ENCODE measurements at places on chromosomes 11 and 22.

DNA sequence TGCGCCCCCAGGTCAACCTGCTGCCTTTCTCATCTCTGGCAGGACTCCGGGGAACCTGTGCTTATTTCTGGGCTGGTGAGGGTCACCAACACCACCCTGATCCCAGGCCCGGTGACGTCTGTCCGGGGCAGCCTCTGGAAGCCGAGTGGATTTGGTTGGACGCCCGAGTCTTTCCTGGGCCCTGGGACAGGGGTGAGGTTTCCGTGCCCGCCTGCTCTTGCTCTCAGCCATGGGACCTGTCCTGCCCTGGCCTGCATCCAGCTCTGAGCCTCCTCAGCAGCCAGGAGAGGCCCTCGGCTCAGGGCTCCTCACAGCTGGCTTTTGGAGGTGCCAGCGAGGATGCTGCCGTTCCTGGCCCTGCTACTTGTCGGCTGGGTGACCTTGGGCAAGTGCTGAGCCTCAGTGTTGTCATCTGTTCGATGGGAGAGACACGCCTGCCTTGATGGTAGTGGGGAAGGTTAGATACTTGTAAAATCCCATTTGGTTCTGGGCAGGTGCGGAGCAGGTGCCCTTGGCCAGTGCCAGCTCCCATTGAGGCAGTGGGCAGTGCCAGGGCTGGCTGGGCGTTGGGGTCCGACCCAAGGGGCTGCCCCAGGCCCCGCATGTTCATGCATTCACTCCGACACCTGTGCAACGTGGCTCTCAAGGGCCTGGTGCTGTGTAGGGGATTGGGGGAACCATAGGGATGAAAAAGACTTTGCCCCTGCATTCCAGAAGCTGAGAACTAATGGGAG lies 58.9 kb upstream of the THY1 start:
- no peak for DNase-seq

GRCh38 chr11:78595436-78596130 lies 20.9 kb upstream of the NARS2 start:
- no peak for DNase-seq

DNA sequence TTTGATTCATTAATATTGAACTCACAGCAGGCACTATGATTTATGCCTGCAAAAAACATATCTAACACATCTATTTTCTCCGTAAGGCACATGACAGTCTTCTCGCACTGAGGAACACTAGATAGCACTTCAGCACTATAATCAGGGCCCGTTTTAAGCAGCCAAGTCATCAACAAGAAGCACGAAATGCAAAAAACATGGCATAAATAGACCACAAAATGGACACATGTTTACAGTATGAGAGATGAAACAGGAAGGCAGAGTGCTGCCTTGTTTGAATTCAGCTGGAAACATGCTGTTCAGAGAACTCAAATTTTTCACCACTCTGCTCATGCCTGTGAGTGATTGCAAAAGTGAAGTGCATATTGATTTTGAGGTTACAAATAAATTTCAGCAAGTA lies 205.8 kb upstream of the PDGFD start:
- no peak for DNase-seq

DNA sequence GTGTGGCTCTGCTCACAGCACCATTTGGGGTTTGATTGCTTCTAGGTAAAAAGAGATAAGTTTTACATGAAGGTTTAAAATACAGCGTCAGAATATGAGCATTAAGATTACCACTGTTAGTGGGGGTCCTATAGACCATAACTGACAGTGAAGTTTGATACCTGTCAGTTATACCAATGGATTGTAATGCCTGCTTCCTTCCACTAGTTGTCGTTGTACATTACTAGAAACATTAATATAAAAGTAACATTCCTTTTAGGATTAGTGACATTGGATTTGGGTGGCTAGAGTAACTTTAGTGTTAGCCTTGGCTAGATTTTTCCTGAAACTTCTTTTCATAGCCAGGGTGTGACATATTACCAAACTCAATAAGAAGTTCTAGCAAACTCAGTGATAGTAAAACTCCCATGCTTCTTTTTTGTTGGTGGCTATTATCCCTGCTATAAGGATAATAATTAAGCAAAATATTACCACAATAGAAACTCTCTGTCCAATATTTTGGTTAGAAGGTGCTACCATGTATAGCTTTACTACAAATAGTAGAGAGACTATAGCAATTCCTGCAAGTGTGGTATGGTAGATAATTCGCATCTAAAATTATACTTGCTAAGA lies 57.1 kb downstream of the FAM181B start:
- DNase-seq, result no peak

DNA sequence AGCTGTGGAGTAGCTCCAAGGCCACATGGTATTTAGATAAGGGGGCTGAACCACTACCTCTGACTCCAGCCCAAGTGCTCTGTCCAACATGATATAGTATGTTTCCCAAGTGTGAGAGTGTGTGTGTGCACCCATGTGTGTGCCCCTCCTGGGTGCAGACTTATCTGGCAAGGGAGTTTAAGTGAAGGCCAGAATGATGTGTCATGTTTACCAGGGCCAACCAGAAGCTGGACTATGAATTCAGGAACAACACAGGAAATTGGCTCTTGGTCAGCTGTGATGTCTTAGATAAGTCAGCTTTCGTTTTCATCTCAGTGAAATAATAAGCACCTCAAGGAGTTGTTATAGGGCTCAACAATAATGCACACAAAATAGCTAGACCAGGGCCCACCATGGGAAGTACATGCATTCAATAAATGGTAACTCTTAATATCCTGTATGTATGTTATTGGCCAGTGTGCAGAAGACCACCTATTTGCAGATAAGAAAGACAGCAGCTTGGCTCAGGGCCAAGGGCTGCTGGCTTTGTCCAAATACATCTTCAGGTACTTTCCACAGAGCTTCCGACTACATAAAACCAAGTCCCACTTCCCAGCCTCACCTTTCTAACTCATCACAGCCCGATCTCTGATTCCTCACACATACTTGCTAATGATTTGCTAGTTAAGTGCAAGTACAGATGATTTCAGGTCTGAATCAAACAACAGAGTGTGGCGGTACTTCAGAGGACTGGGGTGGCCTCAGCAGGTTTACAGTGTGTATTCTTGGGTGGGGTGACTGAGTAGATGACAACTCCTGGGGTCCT lies 120.9 kb downstream of the ME3 start:
- no peak for DNase-seq

- no peak for DNase-seq
Measured at GRCh38 chr11:113613619-113614018, 92.5 kb downstream of the TMPRSS5 start.

GRCh38 chr11:13114566-13115379 lies 105.7 kb downstream of the RASSF10 start:
- peak; percentile 57 for DNase-seq

DNA sequence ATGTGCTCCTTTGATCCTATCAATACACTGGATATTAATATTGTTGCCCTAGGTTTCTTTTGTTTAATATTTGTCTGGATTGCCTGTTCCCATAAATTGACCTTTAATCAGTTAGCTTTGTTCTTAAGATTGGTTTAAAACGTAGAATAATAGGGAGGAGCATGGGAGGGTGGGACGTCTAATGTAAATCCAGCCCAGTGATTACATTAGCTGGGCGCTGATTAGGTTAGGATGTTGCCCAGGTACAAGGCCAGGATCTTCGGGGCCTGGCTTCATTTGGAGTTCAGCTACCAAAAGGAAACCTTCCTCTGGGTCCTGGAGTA lies at the start of gene SRSF8:
Gene SRSF8 (plus strand): TSS at position 204 of the 323 bp plus-strand sequence. CDS start 308 bp downstream, outside the sequence.
- DNase-seq, result no peak

GRCh38 chr11:6251990-6252473 lies 7.6 kb upstream of the CCKBR start:
- no peak for DNase-seq

DNA sequence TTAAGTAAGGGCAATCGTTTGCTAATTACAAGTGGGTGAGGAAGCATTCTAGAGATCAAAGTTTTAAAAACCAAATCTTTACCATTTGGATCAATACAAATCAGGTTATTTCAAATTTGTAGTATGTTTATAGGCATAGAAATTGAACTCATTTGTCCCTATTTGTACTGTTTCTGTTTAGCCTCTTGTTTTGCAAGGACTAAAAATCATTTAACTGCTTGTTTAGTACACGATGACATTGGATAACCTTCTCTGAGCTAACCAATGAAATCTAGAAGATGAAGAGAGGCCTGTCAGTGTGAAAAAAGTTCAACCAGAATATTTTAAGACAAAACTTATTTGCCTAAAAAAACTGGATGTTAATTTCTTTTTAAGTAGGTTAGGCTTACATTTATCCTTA lies 40.0 kb downstream of the ZC3H12C start:
- no peak for DNase-seq

- DNase-seq, result peak; percentile 71
Measured at GRCh38 chr22:41976070-41976901, 7.0 kb downstream of the SEPTIN3 start.

- DNase-seq, result no peak
Measured at GRCh38 chr11:102393272-102393730, 46.3 kb downstream of the BIRC2 start.

GRCh38 chr11:67113231-67113721 lies 5.8 kb upstream of the KDM2A start:
- no peak for DNase-seq

GRCh38 chr11:9672288-9672916 lies 8.5 kb downstream of the SWAP70 start:
- DNase-seq, result no peak

GRCh38 chr11:27291302-27291889 lies 71.6 kb downstream of the CCDC34 start:
- DNase-seq, result no peak

- no peak for DNase-seq
Measured at GRCh38 chr11:132334769-132335280, 964.4 kb downstream of the NTM start.

DNA sequence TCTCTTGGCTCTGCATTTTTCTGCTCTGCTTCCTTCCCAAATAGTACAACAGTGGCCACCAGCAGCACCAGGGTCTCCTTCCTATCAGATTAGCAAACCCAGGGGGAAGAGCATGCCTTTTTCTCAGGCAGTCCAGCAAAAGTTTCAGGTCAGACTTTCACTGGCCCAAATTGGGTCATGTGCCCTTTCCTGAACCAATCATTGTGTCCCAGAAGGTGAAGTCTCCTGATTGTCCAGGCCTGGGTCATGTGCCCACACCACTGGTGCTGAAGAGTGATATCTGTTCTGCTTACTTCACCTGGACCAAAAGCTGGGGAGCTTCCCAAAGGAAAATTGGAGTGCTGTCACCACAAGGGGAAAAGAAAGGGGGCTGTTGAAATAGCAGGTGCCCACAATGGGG lies 64.1 kb upstream of the ALX4 start:
- no peak for DNase-seq

DNA sequence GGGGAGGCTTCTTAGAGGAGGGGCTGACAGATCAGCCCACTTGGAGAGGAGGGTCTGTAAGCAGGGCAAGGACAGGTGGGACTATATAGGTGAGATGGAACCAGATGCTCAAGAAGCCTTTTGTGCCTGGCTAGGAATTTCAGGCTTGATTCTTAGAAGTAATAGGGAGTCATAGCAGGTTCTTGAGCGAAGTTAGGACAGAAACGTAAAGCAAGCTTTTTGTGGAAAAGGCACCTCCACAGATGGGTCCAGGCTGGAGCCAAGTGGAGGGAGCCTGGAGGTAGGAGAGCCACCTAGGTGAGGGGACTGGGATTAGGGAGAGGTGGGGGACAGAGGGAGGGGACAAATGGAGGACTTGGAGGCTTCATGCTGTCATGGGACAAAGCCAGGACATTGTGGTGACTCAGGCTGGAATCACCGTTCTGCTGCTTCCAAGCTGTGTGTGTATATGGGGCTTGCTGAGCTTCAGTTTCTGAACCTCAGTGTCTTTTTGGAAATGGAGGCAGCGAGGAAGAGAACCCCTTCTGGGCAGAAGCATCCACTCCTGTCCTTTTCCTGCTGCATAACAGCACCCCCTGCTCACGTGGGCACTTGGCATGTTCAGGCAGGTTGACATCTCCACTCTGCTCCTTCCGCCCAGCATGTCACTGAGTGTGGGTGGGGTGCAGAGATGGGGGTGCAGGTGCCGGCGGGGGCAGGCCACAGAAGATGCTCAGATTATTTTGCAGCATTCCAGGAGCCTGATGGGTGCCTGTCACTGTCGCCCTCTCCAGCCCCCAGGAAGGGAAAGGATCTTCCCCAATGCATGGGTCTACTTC lies 58.0 kb downstream of the MCM5 start:
- no peak for DNase-seq

DNA sequence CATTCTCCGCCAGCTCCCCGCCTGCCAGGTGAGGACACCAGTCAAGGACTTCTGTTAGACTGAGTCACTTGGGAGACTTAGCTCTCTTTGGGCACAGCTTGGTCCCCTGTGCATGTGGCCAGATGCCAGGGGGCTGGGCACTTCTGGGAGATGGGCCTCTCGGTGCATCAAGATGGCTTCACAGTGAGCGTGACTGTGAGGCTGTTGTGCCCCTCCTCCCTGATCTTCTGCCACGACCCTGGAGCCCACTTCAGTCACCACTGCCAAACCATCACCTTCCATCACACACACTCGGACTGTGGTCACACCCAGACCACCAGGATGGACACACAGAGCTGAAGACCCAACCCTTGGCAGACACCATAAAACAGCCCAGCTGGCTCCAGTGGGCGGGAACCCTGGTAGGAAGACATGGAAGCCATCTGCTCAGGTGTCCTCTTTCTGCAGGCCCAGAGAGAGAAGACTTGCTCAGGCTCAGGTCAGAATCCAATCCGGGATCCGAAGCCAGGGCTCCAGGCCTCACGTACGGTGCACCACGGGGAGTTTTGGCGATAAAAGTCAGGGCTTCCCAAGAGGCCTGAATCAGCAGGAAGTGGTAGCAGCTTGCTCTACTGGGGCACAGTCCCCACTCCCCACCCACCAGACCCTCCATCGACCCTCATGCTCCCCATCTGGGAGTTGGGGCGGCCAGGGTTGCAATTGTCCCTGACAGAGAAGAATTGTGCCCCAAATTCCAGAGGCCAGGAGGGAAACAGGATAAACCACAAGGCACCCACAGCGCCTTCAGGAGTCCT lies 29.8 kb upstream of the CD5 start:
- no peak for DNase-seq

DNA sequence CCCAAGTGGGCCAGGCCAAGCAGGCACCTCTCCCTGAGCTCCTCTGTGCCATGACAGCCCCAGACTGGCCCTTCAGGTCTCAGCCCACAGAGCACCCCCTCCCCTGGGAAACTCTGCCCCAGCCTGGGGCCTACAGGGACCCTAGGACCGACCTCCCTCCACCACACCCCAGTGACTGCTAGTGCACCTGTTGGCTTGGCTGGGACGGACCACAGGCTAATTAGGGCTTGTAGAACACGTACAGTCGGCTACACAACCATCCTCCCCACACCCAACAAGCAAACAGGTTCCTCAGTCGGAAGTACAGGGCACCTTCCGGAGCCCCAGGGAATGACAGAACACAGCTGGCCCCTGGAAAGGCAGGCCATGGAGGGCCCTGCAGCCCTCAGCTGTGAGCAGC lies 4.3 kb downstream of the SBF1 start:
- DNase-seq, result no peak

GRCh38 chr11:2801711-2802388 lies 83.7 kb downstream of the CDKN1C start:
- no peak for DNase-seq

- peak; percentile 6 for DNase-seq
Measured at GRCh38 chr22:44211256-44211945, 30.7 kb downstream of the PARVG start.
